ENCODE measurements at places on chromosomes 16 and 17. TPM values are rescaled to one million over a fixed set of nuclear protein-coding genes. Genes with fewer than 3 reads are reported as not detected.
A peak's percentile ranks its signal among the peaks of the same experiment; 100 is the strongest.

Gene KRT36
- not detected for total RNA-seq

Gene EVI2B
- total RNA-seq, result 1.7 TPM

Gene EVI2A
- total RNA-seq, result 0.13 TPM

Gene MPO
- not detected for total RNA-seq

Gene TBX21
- total RNA-seq, result 0.18 TPM

Gene MYH10
- 95.3 TPM for total RNA-seq

GRCh38 chr17:38333635-38334295, 10.0 kb downstream of the GPR179 start:
- peak; percentile 74 for DNase-seq
- H3K4me1 ChIP-seq, result no peaks in the 10 kb centered on the region
- peaks cover 70% of the 10 kb centered on the region for H3K27me3 ChIP-seq
- H3K27ac ChIP-seq, result no peak overlapping the region
- no peak overlapping the region for H3K4me3 ChIP-seq

GRCh38 chr16:89602273-89602951, 11.0 kb upstream of the DPEP1 start:
- H3K4me1 ChIP-seq, result peaks cover 52% of the 10 kb centered on the region
- no peaks in the 10 kb centered on the region for H3K36me3 ChIP-seq
- no peak overlapping the region for H3K27ac ChIP-seq
- peak; percentile 34 for DNase-seq

GRCh38 chr17:77496831-77497577, 356.2 kb downstream of the SEC14L1 start:
- no peak for DNase-seq
- H3K27me3 ChIP-seq, result no peaks in the 10 kb centered on the region
- H3K36me3 ChIP-seq, result peaks cover 56% of the 10 kb centered on the region
- H3K27ac ChIP-seq, result no peak overlapping the region
- H3K4me1 ChIP-seq, result no peaks in the 10 kb centered on the region
- no peak overlapping the region for H3K4me3 ChIP-seq

DNA sequence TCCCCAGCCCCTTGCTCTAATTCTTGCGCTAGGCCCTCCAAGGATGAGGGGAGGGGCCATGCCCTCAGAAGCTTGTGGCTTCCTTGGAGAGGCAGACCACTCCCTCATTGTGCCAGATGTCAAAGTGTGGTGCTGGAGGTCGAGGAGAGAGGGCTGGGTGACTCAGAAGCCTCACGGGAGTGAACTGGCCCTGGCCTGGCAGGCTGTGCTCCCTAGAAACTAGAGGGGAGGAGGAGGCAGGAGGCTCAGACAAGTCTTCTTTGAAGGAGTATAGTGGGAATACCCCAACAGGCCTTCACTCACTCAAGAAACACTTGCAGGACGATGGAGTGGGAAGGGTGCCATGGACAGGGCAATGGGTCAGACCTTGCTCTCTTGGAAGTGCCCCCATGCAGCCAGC, 18.5 kb downstream of the ANKRD40 start:
- DNase-seq, result peak; percentile 31
- H3K36me3 ChIP-seq, result peaks cover 20% of the 10 kb centered on the region
- no peak overlapping the region for H3K27ac ChIP-seq
- peaks cover 15% of the 10 kb centered on the region for H3K4me1 ChIP-seq

DNA sequence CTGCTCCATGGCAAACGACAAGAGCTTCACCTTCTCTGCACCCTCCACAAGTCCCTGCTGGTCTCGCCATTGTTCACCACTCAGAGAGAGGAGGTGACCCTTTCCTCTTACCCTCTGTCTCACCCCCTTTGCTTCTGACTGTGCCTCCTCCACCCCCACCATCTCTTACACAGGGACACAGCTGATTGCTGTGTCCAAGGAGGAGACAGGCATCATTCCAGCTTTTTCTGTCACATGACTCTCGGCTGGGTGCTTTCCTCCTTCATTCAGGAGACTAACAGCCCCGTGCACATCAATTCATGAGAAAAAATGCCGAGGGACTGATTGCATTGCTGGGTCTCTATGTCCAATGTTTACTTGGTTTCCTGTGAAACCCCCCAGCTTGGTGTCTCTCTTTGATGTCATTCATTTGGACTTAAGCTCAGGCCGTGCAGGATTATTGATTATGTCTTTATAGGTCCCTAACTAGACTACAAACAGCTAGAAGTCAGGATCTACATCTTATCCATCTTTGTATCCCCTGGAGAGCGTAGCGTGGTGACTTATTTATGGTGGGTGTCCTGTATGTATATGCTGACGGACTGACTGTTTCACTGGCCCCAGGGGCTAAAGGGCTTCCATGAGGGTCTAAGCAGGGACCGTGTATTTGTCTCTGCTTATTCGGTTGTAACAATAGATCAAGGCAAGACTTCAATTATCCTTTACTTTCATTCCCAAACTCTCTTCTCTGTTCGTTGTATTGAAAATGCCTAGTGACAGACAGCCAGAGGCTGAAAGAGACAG, 82.2 kb upstream of the CDH13 start:
- DNase-seq, result no peak
- no peaks in the 10 kb centered on the region for H3K27me3 ChIP-seq
- H3K36me3 ChIP-seq, result no peaks in the 10 kb centered on the region
- no peaks in the 10 kb centered on the region for H3K4me1 ChIP-seq

All from K562 (cell line).